ENCODE measurements at places on chromosomes 1 and 21.

GRCh38 chr1:159959451-159959850 lies 5.4 kb upstream of the SLAMF9 start:
- no peak for DNase-seq

- DNase-seq, result peak; percentile 74
Observed at GRCh38 chr1:224747578-224747977, 131.5 kb downstream of the CNIH3 start.

DNA sequence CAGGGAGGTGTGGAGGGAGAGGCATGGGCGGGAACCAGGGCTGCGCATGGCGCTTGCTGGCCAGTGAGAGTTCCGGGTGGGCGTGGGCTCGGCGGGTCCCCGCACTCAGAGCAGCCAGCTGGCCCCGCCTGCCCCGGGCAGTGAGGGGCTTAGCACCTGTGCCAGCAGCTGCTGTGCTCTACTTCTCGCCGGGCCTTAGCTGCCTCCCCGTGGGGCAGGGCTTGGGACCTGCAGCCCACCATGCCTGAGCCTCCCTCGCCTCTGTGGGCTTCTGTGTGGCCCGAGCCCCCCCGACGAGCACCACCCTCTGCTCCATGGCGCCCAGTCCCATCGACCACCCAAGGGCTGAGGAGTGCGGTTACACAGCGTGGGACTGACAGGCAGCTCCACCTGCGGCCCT lies 38.6 kb upstream of the WARS2 start:
- no peak for DNase-seq

- DNase-seq, result no peak
Observed at GRCh38 chr1:2314273-2314802, 77.0 kb downstream of the MORN1 start.

DNA sequence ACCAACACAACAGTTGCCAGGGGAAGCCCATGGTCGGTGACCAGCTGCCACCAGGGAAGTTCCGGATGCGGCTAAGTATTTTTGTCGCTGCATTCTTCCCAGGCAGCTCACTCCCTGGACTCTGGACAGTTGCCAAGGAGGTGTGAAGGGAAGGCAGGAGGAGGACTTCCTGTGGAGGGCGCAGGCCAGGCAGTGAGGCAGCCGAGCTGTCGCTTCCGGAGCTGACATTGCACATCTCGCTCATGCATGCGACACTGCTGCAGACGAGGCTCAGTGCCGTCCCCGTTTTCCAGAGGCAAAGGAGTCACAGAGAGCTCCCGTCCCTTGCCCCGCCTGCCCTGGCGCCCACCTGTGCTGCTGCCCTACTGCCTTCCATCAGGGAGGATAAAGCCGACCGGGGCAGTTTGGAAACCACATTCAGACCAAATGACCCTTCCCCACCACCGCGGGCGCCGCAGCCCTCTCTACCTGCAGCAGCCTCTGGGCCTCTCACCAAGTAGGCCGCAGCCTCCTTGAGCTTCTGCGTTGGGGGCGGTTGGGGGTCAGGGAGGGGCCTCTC lies 81.4 kb downstream of the NENF start:
- peak; percentile 27 for DNase-seq

- no peak for DNase-seq
Observed at GRCh38 chr1:98382986-98383740, 278.4 kb upstream of the SNX7 start.

DNA sequence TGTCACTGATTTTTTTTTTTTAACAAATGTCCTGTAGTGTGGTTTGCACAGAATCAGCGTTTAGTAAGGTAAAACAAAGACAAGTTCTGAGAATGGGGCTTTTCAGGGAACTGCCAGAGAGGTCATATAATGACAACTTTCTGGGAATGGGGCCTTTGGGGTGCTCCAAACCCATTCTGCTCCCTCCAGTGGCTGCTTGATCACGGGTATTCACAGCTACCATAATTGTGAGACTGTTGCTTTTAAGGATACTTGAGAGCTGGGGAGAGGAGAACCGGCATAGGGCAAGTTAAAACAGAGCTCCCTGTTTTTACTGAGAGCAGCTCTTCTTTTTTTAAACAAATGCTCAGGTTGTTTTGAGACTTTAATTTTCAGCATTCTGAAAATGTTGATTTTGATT lies 48.2 kb downstream of the CYP2J2 start:
- DNase-seq, result no peak

- no peak for DNase-seq
Observed at GRCh38 chr1:221965252-221965651, 223.4 kb upstream of the DUSP10 start.

GRCh38 chr1:25106352-25106751 lies 126.0 kb downstream of the SYF2 start:
- DNase-seq, result no peak

GRCh38 chr21:43598416-43599120 lies 60.7 kb downstream of the HSF2BP start:
- DNase-seq, result no peak

DNA sequence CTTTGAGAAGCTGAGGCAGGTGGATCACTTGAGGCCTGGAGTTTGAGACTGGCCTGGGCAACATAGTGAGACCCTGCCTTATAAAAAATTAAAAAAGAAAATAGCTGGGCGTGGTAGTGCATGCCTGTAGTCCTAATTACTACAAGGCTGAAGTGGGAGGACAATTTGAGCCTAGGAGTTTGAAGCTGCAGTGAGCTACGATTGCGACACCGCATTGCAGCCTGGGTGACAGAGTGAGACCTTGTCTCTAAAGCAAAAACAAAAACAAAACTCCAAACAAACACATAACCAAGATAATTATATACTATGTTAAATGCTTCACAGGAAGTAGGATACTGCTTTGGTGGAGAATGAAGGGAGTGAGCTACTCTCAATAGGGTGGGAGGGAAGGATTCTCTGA lies 5.4 kb upstream of the PAFAH2 start:
- DNase-seq, result peak; percentile 22

GRCh38 chr1:110250008-110250407 lies 39.9 kb downstream of the KCNC4 start:
- DNase-seq, result no peak

GRCh38 chr1:211724687-211725196 lies 49.3 kb upstream of the NEK2 start:
- DNase-seq, result no peak

GRCh38 chr1:193537266-193538002 lies 351.0 kb upstream of the B3GALT2 start:
- DNase-seq, result peak; percentile 38

DNA sequence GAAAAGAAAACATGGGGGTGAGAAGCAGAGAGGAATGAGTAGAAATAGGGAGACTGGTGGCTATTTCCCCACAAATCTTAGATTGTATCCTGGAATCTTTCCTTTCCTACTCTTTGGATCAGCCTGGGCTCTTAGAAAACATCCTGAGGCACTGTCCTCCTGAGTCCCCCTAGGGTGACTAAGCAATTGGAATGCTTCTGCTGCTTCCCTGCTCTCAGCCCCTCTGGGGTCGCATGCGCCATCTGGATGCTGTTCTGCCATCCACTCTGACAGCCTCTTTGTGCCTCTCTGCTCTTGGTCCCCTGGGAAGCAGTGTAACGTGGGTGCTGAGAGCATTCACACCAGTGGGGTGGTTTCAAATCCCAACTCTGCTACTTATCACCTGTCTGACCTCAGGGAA lies 443.0 kb downstream of the SIPA1L2 start:
- no peak for DNase-seq

DNA sequence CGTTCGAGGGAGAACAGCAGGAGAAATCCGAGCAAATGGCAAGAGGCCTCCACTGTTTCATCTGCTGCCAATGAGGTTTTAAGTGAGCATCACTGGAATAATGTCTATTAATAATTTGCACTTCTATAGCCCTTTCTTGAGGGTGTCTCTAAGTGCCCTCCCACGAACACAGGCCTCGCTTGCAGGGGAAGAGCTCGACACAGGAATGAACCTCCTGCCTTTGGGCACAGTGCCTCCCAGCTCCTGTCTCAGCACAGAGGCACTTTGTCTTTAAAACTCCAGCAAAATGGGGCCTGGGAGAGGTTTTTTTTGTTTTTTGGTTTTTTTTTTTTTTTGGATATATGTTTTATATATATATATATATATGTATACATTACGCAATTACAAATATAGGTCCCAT lies 56.6 kb downstream of the OLIG1 start:
- DNase-seq, result no peak

DNA sequence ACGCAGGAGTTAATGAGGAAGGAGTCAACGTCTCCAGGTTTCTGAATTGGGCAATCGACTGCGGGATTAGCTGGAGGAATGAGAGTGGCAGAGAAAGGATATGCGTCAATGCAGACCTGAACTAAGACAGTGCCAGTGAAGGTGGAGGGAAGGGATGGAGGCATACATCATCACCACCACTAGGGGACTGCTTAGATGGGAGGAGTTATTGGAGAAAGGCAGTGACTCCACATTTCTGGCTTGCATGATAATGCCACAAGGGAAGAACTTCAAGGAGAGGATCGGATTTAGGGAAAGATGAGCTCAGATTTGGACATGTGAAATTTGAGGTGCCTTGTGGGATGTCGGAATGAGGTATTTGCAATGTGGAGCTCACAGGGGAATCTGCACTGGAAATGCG lies 17.5 kb downstream of the VASH2 start:
- DNase-seq, result peak; percentile 17

DNA sequence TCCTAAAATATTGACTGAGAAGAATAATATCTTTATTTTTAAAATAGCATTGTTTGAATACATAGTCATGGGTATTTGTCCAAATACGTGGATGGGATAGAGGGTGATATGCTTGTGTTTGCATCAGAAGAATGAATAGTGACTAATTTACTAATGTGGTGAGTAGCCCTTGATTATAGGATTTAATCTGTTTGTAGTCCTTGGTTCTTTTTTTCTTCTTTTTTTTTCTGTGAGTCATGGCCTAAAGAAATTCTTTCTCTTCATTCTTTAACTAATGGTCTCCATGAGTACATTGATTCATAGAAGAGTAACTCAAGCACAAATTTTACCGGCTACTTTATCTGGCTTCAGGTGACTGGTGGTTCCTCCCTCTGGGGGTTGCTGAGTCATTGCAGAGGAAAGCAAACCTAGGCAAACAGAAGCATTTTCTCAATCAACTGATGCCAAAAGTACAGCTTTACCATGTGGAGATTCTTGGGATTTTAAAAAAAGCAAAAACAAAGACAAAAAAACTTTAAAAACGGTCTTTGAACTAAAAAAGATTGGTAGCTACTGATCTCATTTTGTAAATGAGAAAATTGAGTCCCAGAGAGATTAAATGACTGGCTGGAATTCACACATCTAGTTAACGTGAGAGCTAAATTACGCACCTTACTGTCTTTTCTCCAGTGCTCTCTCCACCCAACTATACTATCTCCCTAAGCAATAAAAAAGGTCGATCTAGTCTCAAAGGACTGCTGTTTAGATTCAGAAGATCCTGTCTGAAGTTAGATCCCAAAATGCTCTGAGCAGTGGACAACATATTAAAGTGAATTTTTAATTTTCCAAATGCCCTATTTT lies 40.5 kb downstream of the AK5 start:
- DNase-seq, result no peak

DNA sequence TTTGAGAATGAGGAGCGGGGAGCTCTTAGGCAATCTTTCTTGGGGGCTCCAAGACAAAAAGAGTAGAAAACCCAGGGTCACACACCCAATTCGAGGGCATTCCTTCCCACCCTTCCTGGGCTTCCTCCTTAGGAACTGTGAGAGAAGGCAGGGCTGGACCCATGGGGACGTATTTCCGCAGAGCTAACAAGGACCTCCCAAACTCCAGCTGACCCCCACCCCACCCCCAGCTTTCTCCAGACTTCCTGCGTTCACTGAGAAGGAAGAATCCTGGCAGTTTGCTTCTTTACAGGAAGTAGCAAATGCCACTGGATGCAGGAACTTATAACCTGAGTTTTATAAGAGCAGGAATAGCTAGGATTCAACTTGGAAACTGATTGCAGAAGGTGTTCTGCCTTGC lies 2.7 kb upstream of the LHX9 start:
- no peak for DNase-seq

DNA sequence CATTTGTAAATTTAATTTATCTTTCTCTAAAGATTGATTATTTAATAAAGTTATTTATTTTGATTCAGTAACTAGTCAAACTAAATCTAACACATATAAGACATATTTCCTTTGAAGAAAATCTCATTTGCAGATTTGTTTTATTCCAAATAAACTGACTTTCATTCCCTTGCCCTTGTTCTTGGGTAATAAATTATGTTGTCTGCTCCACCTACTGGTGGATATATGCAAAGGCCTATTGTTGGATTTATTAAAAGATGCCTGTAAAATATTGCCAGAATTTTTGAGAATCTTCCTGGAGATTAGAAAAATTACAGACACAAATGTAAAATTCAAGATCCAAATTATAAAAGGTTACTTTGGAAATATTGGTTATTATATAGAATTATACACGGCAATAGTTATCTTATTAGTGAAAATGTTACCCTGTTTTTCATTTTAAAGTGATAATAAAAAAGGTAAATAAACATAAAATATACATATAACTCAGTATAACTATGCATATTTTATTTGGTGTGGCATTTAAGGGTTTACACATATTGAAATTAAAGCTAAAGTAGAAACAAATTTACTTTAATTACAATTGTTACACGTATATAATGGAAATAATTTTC lies 116.1 kb downstream of the SPATA17 start:
- DNase-seq, result peak; percentile 38

GRCh38 chr1:53763461-53763860 lies 24.5 kb upstream of the GLIS1 start:
- no peak for DNase-seq

- DNase-seq, result no peak
Observed at GRCh38 chr21:18424276-18424675, 20.7 kb upstream of the TMPRSS15 start.

DNA sequence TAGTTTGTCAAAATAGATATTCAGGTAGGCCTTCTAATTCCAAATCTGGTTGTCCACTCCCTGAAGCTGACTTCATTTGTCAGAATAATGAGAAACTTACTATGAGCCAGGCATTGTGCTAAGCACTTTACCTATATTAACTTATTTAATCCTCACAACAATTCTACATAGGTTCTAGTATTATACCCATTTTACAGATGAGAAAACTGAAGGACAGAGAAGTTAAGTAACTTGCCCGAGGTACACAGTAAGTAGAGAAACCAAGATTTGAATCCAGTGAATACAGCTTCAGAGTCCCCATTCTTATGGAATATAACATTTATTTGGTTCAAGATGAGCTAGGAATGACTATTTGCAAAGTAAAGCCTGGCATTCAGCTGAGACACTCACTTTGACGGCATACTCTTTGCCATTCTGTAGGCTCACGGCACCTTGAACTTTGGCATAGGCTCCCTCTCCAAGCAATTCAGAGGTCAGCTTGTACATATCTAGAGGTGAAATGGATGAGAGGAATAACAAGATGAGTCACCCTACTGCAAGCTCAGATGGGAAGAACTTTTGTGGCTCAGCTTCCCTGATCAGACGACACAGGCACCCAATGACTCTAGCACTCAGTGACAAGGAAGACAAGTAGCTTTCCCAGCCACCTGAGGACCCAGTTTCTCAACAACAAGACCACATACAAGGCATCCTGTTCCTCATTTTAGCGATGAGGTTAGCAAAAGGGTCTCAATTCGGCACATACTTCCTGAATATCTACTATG lies 23.7 kb downstream of the MKNK1 start:
- peak; percentile 61 for DNase-seq

- peak; percentile 91 for DNase-seq
Observed at GRCh38 chr1:199859491-199859933, 168.0 kb upstream of the NR5A2 start.
